ENCODE measurements at places on chromosomes 16 and 17.

DNA sequence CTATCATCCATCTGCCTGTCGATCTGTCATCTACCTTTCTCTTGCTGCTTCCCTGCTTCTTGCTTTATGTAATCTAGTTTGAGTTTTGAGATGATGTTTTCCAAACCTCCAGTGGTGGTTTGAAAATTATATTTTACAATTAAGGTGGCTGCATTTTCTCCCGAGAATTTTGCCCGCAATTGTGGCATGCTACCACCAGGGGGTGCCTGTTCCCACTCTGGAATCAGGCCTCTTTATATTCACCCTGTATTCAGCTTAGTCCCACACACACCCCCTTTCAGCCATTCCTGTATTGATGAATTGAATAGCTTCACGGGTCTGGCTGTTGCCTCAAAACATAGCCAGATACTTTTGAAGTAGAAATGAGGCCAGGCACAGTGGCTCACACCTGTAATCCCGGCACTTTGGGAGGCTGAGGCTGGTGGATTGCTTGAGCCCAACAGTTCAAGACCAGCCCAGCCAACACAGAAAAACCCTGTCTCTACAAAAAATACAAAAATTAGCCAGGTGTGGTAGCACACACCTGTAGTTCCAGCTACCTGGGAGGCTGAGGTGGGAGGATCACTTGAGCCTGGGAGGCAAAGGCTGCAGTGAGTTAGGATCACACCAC lies 3.2 kb downstream of the PRSS22 start:
- no peak for DNase-seq

DNA sequence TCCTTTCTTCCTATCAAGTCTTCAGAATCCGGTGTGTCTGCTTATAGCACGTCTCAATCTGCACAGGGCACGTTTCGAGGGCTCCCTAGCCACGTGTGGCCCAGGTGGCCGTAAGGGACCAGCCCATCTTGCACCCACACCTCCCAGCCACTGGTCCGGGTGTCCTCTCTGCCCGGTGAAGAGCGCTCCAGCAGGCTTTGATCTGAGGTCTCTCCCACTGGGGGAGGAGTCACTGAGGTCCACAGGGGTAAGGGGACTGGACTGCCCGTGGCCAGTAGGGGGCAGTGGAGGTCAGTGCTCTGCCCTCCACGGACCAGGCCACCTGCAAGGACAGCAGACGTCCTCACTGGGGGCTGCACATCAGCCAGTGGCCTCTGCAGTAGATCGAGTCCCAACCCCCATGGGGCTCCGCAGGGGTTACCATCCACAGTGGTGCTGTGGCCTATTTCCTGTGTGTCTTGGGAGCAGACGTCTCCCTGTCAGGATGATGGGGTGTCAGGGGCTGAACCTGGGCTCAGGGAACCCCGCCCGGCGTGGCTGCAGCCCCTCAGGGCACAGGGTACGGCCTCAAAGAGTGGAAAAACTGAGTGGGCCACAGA lies 204.1 kb upstream of the CIBAR2 start:
- DNase-seq, result no peak

GRCh38 chr17:67203818-67204217 lies 41.2 kb downstream of the HELZ start:
- no peak for DNase-seq

- DNase-seq, result no peak
Measured at GRCh38 chr17:2024572-2025219, 438 bp downstream of the RTN4RL1 start.

DNA sequence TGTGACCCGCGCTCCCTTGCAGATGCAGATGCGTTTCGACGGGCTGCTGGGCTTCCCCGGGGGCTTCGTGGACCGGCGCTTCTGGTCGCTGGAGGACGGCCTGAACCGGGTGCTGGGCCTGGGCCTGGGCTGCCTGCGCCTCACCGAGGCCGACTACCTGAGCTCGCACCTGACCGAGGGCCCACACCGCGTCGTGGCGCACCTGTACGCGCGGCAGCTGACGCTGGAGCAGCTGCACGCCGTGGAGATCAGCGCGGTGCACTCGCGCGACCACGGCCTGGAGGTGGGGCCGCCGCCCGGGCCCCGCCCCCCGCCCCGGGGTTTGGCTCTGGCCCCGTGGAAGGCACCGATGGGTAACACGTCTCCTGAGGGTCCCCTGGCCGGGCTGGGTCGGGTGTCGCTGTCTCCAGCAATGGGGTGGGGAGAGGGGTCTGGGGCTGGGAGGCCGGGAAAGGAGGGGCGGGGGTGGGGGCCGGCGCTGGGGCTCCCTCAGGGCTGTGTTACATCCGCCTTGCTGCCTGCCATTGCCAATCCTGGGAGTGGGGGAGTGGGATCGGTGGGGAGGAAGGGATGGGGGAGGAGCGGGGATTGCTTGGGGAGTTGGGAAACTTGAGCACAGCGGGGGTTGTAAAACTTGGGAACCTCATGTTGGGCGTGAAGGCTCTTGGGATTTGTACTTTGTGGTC lies 737 bp downstream of the NUDT16L1 start:
- no peak for DNase-seq

Measured in activated naive CD4-positive, alpha-beta T cell (primary cell).